ENCODE measurements at places on chromosomes 4 and X.
A peak's percentile ranks its signal among the peaks of the same experiment; 100 is the strongest.

- DNase-seq, result no peak
Measured at GRCh38 chrX:44795945-44796450, 47.8 kb upstream of the DUSP21 start.

- no peak for DNase-seq
Measured at GRCh38 chr4:47315346-47315745, 148.2 kb downstream of the COMMD8 start.

DNA sequence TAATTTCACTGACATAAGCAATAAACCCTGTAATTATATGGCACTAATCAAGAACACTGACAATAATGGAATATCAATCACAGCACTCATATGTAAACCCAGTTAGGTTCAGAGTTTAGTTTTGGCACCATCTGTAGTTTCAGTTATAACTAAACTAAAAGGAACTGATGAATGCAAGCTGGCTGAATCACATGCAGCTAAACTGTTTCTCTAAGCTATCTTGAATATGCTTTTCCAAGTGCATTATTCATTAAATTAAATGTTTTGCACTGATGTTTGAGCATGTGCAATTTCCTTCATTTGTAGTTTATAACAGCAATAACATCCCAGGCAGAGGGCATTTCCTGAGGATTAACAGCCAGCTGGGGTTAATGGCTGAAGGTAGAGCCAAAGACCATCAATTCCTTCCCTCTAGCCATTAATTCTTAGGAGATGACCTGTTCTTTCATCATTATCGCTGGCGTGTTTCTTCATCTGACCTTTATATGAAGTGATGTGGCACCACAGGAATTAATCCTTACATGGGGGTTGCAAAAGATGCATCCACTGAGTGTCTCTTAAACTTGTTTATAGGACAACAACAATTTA lies 562.8 kb upstream of the IGFBP7 start:
- no peak for DNase-seq

DNA sequence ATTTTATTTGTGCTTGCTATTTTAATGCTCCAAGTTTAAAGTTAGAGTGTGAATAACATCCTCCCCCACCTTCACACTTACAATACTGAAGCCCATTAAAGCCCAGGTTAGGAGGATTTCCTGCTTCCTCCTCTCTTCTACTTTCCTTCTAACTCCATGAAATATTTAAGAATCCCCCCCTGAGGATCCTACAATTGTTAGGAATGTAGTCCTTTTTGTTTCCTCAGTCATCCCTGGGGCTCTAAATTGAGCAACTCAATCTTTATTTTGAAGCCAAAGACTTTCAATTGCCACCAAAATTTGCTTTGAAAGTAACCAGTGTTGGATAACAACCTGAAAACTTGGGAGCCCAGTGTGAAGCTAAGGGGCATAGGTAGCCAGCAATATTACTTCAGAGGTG lies 276.9 kb downstream of the FAM47A start:
- DNase-seq, result no peak

DNA sequence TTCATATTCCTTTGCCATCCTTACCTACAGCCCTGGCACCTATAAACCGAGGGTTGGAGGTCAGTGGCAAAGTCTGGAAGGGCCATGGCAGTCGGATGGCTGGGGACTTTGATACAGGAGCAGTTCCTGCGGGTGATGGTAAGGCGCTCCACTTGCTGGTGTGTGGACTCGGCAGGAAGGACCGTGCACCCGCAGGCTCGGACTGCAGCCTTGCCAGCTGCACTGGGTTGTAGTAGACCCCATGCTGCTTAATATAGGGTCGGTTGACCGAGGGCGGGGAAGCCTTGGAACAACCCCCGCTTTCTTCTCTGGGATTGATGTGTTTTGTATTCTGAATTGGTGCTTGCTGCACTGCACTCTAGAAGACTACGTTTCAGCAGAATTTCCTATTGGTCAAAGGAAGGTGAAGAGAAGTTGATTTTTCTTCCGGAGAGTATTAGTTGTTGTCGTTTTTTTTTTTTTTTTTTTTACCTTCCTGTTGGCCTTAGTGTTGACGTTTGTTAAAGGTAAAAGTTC lies 638 bp downstream of the BLTP1 start:
- no peak for DNase-seq

DNA sequence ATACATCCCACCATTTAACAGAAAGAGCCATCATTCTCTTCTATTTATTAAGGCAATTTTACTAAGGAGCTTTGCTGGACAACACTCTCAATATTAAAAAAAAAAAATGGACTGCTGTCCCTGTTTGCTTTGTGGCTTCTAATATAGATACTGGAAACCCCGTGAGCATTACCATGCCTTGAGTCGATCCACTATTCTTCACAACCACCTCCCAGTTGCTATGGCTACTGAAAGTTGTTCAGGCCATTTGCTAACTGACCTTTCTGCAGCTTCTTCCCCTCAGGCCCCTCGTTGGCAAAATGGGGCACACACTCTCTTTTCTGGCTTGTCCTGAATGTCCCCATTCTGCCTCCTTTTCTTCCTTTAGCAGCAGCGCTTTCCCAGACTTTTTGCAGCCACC lies 340.4 kb downstream of the NR3C2 start:
- no peak for DNase-seq

DNA sequence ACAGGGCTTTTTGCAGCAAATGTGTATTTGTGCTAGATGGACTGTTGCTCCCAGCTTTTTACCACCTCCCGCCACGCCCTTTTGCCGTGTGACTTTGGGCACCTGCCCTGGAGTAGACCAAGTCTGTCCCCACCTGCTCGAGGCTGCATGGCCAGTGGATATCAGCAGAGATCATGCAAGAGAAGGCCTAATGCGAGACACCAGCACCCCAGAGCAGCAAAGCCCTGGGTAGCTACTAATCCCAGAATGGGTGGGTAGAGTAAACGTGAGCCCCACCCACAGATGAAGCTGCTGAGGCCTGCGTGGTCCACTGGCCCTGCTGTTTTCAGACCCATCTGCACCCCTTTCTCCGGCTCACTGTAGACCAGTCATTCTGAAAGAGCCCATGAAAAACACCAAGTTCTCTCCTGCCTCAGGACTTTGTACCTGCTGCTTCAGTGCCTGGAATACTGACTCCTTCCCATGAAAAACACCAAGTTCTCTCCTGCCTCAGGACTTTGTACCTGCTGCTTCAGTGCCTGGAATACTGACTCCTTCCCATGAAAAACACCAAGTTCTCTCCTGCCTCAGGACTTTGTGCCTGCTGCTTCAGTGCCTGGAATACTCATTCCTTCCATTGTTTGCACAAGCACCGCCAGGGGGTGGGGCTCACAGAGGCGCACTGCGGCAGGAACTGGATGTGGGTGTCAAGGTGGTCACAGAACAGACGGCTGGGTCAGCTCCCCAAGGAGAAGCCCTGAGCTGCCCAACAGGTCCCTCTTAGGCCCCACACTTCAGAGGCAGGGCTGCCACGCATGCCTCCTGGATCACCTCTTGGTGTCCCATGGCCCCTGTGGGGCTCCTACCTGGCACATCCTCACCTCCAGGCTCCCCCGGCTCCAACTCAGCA lies 5.1 kb upstream of the TNIP2 start:
- no peak for DNase-seq

- no peak for DNase-seq
Measured at GRCh38 chr4:47442980-47443379, 20.5 kb downstream of the COMMD8 start.

DNA sequence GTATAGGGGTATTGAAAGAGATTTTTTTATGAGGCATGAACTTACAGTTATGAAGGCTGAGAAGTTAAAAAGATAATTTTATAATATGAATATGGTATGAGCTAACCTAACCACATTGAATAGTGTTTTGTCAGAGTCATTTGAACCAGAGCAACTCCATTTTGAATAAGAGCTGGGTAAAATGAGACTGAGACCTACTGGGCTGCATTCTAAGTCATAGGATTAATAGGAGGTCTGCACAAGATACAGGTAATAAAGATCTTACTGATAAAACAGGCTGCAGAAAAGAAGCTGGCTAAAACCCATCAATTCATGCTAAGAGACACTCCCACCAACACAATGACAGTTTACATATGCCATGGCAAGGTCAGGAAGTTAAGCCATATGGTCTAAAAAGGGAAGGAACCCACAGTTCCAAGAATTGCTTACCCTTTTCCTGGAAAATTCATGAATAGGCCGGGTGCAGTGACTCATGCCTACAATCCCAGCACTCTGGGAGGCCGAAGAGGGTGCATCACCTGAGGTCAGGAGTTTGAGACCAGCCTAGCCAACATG lies 209.2 kb downstream of the TECRL start:
- no peak for DNase-seq

- DNase-seq, result no peak
Measured at GRCh38 chr4:183986291-183986970, 81.3 kb downstream of the STOX2 start.

DNA sequence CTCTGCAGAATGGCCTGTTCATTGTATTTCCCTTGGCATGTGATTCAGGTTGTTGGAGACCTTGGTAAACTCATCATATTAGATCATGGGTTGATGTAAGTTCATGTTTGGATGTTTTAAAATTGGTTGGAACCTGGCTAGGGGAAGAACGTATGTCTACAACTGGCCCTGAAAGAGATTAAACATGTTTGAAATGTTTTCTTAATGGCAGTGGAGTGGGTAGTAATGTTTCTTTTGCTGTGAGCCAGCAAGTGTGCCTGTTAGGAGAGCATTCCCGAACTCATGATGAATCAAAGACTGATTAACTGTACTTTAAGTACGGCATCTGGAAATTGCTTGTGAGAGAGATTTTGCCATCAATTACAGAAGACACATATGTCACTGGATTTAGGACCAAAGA lies 44.5 kb upstream of the SLC4A4 start:
- no peak for DNase-seq

- no peak for DNase-seq
Measured at GRCh38 chr4:84965553-84966381, 723 bp downstream of the WDFY3 start.

GRCh38 chrX:153883163-153883843 lies 2.7 kb downstream of the L1CAM start:
- no peak for DNase-seq

DNA sequence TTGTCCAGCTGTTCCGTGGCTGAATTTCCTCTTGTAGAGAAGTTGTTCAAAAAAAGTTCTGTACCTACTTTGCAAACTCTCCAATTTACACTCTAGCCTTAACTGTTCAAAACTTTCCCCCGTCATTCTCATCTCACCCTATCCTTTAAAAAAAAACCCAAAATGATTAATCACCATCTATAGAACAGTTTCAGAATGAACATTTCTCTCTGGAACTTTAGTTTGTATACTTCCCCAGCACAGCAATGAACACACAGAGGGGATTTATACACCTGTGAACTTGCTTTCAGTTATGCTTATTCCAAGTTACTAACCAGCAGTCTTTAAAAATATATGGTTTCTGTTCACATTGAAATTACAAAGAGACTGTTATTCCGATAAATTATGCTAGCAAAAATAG lies 1.2 kb downstream of the GEMIN8 start:
- DNase-seq, result no peak

- DNase-seq, result no peak
Measured at GRCh38 chrX:114675365-114675764, 91.5 kb downstream of the HTR2C start.

DNA sequence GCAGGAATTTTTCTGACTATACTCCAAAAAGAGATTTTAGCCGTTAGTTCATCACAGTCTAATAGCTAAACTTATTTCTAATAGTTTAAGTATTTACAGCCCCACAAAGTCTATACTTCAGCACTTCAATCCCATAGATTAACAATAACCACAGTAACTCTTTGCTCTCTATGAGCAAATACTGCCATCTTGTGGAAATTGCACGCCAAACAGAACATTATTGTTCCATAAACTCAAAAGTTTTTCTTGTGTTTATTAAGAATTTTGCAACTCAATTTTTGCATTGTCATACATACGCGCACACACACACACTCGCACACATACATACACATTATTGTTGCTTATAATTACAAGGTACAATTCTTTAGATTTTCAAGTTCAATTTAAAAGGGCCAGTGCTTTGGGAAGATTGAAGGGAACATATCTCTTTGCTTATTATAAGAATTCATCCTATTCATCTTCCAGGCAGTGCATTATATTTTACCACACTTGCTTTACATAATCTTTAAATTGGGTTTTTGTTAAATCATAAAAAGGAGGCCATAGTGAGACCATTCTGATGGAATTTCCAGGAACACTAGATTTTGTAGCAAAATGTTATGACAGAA lies 63.8 kb upstream of the ATOH1 start:
- peak; percentile 7 for DNase-seq

- DNase-seq, result no peak
Measured at GRCh38 chrX:129576539-129576938, 36.5 kb downstream of the OCRL start.

DNA sequence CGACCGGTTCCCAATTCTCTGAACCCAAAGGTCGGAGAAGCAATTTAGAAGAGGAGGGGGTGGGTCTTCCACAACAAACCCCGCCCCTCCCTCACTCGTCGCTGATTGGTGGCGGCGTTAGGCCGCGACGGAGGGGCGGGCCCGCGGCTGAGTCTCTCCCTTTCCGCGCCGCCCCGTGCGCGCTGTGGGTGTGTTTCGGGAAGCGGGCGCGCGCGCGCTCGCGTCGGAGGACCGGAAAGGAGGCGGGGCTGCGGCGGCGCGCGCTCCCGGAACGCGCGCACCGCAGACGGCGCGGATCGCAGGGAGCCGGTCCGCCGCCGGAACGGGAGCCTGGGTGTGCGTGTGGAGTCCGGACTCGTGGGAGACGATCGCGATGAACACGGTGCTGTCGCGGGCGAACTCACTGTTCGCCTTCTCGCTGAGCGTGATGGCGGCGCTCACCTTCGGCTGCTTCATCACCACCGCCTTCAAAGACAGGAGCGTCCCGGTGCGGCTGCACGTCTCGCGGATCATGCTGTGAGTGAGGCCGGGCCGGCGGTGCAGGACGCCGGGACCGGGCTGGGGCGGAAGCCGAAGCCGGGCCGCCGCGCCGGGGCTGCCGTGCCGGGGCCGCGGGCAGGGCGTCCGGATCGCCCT lies at the start of gene SPCS3:
Gene SPCS3, plus strand, starts transcription at position 263 of the 636 bp plus-strand sequence. Its CDS starts 111 bp downstream, at position 374.
- peak; percentile 41 for DNase-seq

DNA sequence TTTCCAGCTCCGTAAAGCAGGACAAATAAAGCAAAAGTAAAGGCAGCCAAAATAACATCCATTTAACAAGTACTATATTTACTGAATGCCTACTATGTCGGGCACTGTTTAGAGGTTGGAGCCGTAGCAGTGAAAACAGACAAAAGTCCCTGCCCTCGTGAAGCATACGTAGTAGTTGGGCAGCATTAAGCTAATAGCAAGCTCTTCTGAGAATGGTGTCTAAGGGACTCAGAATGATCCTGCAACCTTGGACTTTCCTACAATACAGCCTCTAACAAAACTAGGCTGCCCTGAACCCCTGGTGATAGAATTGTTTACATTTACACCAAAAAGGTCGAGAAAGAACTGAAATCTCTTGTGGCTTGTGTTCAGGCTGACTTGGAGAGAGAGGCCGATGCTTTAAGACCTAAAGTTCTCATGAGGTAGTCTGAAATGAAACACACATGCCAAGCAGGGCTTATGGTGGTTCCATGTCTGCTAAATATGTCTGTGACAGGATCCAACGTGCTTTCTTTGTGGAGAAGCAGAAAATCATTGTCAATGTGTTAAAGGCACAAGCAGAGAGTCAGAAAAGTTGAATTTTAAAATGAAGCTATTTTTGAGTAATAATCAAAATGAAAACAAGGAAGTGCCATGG lies 898 bp upstream of the PDGFC start:
- no peak for DNase-seq
